Activated CD4-positive, alpha-beta T cell treated with anti-CD3 and anti-CD28 coated beads, Interleukin-2, amount 10 ng/mL, durations not matched to agents 24 days and 14 days (primary cell): ENCODE measurements at places on chromosomes 12 and 14. TPM values are rescaled to one million over a fixed set of nuclear protein-coding genes. Genes with fewer than 3 reads are reported as not detected.
A peak's percentile ranks its signal among the peaks of the same experiment; 100 is the strongest.

- no peaks in the 10 kb centered on the region for H3K36me3 ChIP-seq
- H3K27ac ChIP-seq = no peak overlapping the region
- peaks cover 5% of the 10 kb centered on the region for H3K4me1 ChIP-seq
- peak overlapping the region; percentile 72 for H3K4me3 ChIP-seq
These were observed 620 bp downstream of the MMP17 start for GRCh38 chr12:131828671-131829355.

LRR1 gene
- 47.7 and 50.4 TPM in 2 replicates for total RNA-seq

DNA sequence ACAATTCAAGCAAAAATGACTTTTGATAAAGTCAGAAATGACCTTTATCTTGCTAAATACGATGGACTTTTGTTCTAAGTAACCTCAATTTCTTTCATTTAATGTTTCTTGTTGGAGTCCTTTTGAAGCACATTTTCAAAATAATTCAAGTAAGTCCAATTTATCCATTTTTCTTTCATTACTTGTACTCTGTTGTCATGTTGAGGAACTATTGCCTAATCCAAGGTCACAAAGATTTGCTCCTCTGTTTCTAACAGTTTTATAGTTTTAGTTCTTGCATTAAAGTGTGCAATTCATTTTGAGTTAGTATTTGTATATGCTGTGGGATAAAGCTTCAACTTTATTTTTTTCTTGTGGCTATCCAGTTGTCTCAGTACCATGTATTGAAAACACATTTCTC lies 66.7 kb downstream of the CCER1 start:
- no peaks in the 10 kb centered on the region for H3K27me3 ChIP-seq
- no peaks in the 10 kb centered on the region for H3K4me1 ChIP-seq
- DNase-seq = no peak

FOXM1 gene
- total RNA-seq = 73.7 and 74.0 TPM in 2 replicates

TRIM9 gene
- total RNA-seq = 0.47 and 0.52 TPM in 2 replicates

DNA sequence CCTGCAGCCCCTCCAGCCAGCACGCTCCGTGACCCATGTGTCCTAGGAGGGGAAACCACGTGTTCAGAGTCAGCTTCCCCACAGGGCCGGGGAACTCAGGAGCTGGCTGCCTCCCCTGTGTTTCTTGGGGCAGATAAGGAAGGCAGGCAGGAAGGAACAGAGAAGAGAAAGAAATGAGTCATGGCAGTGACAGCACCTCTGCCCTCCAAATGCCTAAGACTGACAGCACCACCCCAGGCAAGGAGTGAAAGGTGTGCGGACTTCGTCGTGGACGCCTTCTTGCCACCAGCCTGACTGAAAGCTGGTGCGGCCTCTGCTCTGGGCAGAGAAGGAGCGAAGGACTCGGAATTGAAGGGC lies 167.0 kb upstream of the FKBP4 start:
- H3K36me3 ChIP-seq = no peaks in the 10 kb centered on the region
- peak; percentile 55 for DNase-seq
- H3K27me3 ChIP-seq = peaks cover 28% of the 10 kb centered on the region
- H3K4me3 ChIP-seq = no peak overlapping the region

- no peak for DNase-seq
- H3K4me3 ChIP-seq = no peak overlapping the region
- H3K4me1 ChIP-seq = no peaks in the 10 kb centered on the region
- H3K36me3 ChIP-seq = peaks cover 21% of the 10 kb centered on the region
- H3K27ac ChIP-seq = no peak overlapping the region
These were observed 46.4 kb downstream of the RESF1 start for GRCh38 chr12:32005496-32006125.

LARP4 gene
- 117 and 130 TPM in 2 replicates for total RNA-seq

DNA sequence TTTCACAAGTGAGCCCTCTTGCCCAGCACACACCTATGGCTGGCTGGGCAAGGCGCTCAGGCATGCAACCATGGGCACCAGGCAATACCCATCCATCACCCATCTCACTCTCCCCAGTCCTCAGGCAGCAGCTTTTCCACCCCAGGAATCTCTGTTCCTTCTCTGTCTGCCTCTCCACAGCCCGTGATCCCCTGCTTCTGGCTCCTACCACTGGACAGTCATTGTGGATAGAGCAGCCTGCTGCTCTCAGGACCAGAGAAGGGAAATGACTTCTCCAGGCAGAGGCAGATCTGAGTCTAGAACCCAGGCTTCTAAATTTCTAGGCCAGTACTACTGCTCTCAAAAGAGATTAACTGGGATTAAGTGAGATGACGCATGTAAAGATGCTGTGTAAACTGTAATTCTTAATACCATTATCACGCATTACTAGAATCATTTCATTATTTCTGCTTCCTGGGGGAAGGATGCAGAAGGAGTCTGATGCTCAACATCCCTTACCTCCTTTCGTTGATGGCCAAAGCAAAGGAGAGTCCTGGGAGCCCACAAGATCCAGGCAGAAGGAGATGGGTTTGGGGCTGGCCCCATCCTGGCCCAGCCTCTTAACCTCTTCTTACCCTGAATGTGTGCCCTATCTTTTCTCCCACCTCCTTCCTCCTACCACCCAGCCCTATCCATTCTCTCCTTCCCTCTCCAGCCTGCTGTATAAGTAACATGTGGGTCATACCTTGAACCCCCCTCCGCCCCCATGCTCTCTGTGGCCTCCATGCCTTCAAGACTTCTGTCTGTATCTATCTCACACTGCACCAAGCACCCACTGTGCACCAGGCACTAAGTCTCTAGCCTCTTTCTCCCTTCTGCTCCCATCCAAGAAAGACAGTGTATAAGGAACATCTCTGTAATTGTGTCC lies 4.8 kb upstream of the AQP5 start:
- DNase-seq = no peak
- H3K36me3 ChIP-seq = no peaks in the 10 kb centered on the region
- H3K27ac ChIP-seq = no peak overlapping the region
- peaks cover 4% of the 10 kb centered on the region for H3K4me1 ChIP-seq

- peak overlapping the region; percentile 84 for H3K27ac ChIP-seq
- H3K4me1 ChIP-seq = peaks cover 2% of the 10 kb centered on the region
- peak; percentile 89 for DNase-seq
These were observed 1120.8 kb upstream of the TMEM132C start for GRCh38 chr12:127145929-127146789.

LYZ gene
- not detected in 2 replicates for total RNA-seq

DNA sequence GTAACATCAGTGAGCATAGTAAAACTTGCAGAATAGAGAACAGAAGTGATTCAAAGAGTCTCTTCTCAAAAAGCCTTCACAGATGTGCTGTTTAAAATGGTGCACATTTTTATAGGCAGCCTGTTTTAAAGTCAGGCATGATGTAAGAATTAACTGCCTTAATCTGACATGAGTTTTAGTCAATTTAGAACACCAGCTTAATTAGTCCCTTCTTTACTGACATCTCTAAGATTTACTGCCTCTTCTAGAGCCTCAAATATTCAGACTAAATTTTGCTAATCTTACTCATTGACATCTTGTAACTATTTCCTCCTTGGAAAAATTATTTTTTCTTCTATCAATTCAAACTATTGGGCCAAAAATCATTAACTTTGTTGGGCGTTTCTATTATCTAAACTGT lies 782.5 kb downstream of the C12orf50 start:
- H3K4me3 ChIP-seq = no peak overlapping the region
- no peak overlapping the region for H3K27ac ChIP-seq
- no peak for DNase-seq
- no peaks in the 10 kb centered on the region for H3K36me3 ChIP-seq
- no peaks in the 10 kb centered on the region for H3K4me1 ChIP-seq

DNA sequence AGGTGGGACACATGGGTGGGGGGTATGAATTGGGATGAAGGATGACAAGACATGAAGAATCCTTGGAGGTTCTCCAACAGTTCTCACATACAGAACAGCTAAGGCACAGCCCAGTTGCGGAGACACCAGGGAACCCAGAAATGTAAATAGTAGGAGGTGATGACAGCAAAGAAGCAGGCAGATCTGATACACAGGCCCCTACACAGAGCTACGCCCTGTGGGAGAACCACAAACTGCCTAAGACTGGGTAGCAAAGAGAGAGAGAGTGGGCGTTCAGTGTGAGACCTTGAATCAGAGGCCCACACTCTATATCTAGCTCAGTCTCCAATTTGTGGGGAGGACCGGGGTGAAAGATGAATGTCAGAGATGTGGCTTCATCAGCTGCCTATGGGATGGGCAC lies 9.5 kb upstream of the NUMB start:
- peak overlapping the region; percentile 84 for H3K27ac ChIP-seq
- peaks cover 57% of the 10 kb centered on the region for H3K4me1 ChIP-seq
- peak; percentile 65 for DNase-seq
- H3K4me3 ChIP-seq = peak overlapping the region; percentile 66
- no peaks in the 10 kb centered on the region for H3K36me3 ChIP-seq
- H3K27me3 ChIP-seq = no peaks in the 10 kb centered on the region

GRCh38 chr14:104206281-104206904 lies 68.0 kb downstream of the KIF26A start:
- H3K36me3 ChIP-seq = no peaks in the 10 kb centered on the region
- no peaks in the 10 kb centered on the region for H3K4me1 ChIP-seq

DNA sequence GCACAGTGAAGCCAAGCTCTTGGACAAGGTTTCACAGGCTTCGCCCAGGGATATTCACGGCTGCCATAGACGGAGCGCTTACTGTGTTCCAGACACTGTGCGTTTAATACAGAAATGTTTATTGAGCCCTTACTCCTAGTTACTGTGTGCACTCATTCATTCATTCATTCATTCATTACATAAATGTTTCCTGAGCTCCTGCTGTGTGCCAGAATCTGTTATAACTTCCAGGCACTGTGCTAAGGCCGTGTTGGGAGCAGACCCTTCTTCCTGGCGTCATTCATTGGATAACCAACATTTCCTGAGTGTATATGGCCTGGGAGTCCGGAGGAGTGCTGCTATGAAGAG lies 760 bp upstream of the MED13L start:
- H3K4me3 ChIP-seq = peak overlapping the region; percentile 82
- peak overlapping the region; percentile 84 for H3K27ac ChIP-seq
- no peak for DNase-seq
- H3K4me1 ChIP-seq = peaks cover 48% of the 10 kb centered on the region
- H3K36me3 ChIP-seq = peaks cover 1% of the 10 kb centered on the region
- peaks cover 1% of the 10 kb centered on the region for H3K27me3 ChIP-seq

- no peak overlapping the region for H3K27ac ChIP-seq
- no peaks in the 10 kb centered on the region for H3K27me3 ChIP-seq
- peaks cover under 1% of the 10 kb centered on the region for H3K4me1 ChIP-seq
- H3K36me3 ChIP-seq = no peaks in the 10 kb centered on the region
These were observed 218.9 kb downstream of the ADAMTS20 start for GRCh38 chr12:43332977-43333640.

- H3K27ac ChIP-seq = no peak overlapping the region
- peaks cover 12% of the 10 kb centered on the region for H3K27me3 ChIP-seq
- H3K4me3 ChIP-seq = peak overlapping the region; percentile 68
- peaks cover under 1% of the 10 kb centered on the region for H3K36me3 ChIP-seq
These were observed 3.9 kb upstream of the MTA1 start for GRCh38 chr14:105415481-105416428.

RHEBL1 gene
- total RNA-seq = 10.9 and 11.8 TPM in 2 replicates

DNA sequence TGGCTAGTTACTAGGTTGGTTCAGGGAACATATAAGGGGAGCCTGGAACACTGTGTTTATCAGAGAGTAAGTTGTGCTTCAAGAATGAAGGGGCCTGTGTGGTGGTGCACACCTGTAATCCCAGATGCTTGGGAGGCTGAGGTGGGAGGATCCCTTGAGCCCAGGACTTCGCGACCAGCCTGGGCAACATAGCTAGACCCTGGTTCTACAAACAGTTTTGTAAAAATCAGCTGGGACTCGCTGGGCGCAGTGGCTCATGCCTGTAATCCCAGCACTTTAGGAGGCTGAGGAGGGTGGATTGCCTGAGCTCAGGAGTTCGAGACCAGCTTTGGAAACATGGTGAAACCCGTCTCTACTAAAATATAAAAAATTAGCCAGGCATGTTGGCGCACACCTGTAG lies 42.1 kb upstream of the GPR132 start:
- DNase-seq = no peak
- no peaks in the 10 kb centered on the region for H3K36me3 ChIP-seq
- H3K4me1 ChIP-seq = peaks cover 3% of the 10 kb centered on the region
- H3K4me3 ChIP-seq = no peak overlapping the region

DNA sequence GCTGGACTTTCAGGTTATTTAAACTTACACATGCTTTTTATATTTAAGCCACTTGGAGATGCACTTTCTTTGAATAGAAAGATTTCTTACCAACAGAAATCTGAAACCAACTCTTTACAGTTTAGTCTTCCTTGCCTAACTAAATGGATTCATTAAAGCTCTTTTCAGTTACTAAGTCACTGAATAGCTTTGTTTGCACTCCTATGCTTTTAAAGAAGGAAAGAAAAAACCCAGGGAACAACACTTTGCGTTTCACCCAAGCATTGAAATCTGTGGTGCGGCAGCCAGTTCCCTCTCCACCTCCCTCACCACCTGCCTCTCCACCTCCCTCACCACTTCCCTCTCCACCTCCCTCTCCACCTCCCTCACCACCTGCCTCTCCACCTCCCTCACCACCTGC lies 70.3 kb downstream of the RIMBP2 start:
- DNase-seq = no peak
- H3K27ac ChIP-seq = no peak overlapping the region
- no peak overlapping the region for H3K4me3 ChIP-seq

ZNF740 gene
- total RNA-seq = 44.0 and 50.5 TPM in 2 replicates

CLEC4E gene
- total RNA-seq = not detected in 2 replicates

DNA sequence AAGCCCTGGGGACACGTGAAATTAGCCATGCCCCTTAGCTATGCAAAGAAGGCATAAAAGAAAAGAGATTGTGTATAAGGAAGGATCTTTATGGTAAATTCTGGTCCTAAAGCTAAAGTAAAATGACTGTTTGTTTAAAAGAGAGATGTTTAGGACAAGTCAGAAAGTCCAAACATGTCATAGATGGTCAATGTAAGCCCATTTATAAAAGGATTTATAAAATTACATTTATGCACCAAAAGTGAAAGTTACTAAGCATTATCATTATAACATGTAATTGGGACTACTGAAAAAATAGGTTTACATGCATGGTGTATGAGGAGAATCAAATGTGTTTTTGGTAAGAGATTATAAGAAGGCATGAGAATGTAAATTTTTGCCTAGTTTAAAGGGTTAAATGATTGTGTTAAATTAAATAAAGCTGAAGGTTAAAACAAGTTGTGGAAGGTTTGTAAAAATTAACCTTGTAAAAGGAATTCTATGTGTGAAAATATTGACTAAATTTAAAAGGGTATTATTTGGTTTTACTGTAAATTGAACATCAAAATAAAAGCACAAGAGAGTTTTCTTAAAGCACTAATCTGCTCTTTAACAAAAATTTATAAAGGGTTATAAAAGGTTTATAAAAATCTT lies 50.4 kb upstream of the TSPAN8 start:
- no peak overlapping the region for H3K27ac ChIP-seq
- H3K4me1 ChIP-seq = no peaks in the 10 kb centered on the region
- no peak for DNase-seq
- H3K27me3 ChIP-seq = no peaks in the 10 kb centered on the region
- no peaks in the 10 kb centered on the region for H3K36me3 ChIP-seq

DNA sequence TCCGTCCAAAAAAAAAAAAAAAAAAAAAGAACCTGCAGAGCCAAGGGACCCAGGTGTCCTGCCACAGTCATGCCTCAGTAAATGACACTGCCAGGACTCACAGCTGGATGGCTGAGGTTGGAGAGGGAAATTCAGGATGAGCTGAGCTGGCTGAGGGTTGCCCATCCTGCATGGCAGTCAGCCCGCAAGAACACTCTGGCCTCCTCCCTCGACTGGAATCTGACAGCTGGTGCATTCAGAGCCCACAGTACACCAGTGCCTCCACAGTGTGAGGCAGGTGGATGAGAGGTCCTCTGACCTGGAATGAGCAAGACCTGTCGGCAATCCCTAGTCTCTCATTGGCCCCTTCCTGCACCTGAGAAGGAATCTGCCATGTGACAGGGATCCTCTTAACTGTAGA lies 74.4 kb upstream of the GPR68 start:
- H3K27ac ChIP-seq = no peak overlapping the region
- no peak for DNase-seq
- no peaks in the 10 kb centered on the region for H3K27me3 ChIP-seq
- H3K36me3 ChIP-seq = peaks cover 53% of the 10 kb centered on the region
- no peak overlapping the region for H3K4me3 ChIP-seq

TSPAN19 gene
- not detected in 2 replicates for total RNA-seq
